ENCODE measurements at places on chromosomes 16 and 17.
A peak's percentile ranks its signal among the peaks of the same experiment; 100 is the strongest.

DNA sequence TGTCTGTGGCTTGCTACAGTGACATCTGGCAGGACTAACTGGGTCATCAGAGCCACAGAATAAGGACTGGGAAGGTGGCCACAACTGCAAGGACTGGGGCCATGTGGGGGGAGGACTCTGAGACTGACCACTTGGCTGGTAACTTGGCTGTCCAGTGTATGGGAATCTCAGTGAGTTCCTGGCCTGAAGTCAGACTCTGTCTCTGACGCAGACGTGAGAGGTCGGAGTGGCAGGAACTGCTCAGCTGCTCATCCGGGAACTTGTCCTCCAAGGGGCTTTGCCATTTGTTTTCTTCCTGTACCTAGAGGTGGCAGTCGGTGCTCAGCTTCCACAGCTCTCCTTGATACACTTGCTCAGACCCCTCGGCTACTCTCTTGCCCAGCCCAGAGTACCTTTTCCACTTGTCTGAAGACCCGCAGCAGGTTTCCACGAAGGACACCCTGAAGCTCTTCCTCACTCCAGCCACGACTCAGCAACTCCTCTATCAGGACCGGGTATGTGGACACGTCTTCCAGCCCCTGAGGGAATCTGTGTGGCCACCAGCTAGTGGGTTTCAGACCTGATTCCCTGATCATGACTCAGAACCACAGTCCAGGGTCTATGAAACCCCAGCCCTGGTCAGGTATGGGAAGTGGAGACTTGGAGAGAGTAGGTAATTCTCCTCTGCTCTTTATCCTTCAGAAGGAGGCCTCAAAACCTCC lies 7.3 kb upstream of the DPEP3 start:
- DNase-seq = peak; percentile 27

DNA sequence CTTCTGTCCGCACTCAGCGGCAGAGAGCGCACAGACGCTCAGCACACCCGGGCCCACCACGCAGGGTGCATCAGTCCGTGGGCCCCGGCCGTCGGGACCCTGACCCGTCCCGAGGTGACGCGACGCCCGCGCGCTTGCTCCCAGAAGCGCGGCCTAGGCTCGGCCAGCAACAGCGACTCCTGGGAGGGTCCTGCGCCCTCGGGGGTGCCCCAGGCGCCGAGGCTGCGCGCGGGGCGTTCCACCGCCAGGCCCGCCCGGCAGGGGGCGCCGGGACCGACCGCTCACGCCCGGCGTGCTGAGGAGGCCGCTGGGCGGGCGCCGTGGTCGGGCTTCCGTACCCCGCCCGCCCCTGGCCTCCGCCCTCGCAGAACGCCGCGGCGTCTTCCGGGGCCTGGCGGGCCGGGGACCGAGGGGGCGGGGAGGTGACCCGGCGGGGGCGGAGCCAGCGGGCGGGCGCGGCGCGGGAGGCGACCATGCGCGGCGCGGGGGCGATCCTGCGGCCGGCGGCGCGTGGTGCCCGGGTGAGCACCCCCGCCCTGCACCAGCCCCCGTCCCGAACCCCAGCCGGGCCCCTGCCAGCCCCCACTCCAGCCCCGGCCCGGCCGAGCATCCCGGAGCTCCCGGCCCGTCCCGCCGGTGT lies at the start of gene CISD3:
TSS of gene CISD3 (plus strand) at position 456 of the 640 bp plus-strand sequence. CDS start at position 474, 18 bp downstream.
- peak; percentile 69 for DNase-seq

DNA sequence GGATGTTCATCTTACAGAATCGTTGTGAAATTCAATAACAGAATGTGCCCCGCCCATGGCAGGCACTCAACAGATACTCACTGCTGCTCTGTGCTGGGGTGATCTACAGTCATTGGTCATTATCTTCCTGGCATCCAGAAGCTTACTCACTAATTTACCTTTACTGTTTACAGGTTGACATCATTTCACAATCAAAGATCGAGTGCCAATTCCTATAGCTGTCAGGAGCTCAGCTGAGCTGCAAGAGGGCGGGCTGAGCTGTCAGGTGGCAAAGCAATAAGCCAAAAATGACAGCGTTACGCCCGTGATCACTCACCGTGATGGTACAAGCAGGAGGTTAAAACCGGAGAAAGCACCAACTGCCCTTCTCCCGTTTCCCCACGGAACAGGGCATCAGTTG lies 51.2 kb downstream of the LITAF start:
- DNase-seq = no peak

DNA sequence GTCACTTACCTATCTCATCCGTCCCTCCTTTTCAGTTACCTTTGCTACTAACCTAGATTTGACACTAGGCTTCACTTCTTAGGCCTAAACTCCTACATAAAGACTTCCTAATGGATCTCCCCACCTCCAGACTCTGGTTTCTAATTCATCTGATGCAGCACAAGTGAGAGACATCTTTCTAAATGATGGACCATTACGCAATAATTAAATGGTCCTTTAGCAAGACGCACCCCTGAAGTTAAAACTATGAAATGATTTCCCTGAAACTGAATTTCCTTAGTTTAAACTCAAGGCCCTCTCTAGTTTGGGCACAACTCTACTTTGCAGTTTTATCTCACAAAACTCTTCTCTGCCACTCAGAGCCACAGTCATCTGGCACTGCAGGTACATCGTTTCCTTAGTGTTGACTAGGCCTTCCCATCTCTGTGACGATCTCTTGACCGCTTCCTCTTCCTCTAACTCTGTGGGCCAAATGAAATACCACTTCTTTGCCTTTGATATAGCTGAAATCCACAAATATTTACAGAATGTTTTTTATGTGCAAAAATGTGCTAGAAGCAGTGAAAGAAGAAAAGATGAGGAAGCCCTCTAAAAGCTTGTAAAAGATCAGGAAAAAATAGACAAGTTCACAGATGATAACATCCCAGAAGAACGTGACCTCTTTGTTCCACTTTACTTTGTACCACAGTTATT lies 3.3 kb downstream of the SYNRG start:
- no peak for DNase-seq
